ENCODE measurements at places on chromosomes 11 and 22.

GRCh38 chr11:124865181-124865901, at the start of gene ROBO3:
Gene ROBO3, plus strand, starts transcription at chr11:124865432. Its CDS starts 146 bp downstream, at chr11:124865578.
- no peak for DNase-seq

DNA sequence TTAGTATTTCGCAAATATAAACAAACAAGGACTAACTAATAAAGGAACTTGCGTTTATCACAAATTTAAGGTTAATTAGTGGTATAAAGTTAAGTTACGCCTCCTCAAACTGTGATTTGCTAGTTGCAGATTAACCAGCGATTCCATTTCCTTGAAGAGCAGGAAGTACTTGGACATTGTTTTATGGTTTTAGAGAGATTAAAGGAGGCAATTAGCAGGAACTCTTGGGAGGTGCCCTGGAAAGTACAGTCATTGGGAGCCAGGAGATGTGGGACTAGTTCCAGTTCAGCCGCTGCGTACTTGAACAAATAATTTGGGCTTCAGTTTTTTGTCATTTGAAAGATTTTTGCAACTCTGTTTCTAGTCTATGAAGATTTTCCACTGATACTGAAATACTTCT, 3.3 kb downstream of the FAM118B start:
- no peak for DNase-seq

DNA sequence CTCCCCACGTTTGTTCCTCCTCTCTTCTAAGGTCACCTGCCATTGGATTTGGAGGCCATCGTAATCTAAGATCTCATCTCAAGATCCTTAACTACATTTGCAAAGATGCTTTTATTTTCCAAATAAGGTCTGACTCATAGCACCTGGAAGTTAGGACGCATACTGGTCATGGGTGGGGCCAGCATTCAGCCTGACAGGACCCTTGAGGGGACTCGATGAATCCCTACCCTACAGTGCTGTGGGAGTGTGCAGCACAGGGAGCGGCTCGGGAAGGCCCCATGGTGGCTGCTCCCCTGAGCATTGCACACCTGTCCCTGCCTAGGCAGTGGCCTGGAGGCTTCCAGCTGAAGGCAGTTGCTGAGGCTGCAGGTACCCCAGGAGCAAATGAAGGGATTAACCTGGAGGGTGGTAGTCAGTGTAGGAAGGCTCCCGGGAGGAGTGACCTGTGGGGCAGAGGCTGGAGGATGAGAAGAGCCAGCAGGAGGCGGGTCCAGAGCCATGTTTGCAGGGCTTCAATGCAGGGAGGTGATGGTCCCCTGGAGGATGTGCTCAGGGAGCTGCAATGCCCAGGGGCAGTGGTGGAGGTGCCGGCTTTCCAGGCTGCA, 362.2 kb downstream of the CTTN start:
- DNase-seq = no peak

DNA sequence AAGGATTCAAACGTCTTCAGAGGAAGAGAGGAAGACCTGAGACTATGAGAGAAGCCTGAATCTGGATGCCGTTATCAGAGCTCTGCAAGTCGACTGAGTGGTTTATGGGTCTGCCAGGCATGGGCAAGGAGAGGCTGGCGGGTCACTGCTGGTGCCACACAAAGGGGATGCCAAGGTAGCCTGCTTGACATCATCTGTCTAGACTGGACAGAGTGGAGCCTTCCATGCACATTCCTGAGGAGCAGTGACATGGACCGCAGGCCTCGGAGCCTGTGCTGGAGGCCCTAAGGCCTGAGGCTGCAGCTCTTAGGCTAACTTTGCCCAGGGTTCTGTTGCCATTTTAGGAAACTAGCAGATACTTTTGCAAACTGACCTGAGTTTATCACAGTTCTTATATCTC, 127.4 kb downstream of the WT1 start:
- DNase-seq = no peak

DNA sequence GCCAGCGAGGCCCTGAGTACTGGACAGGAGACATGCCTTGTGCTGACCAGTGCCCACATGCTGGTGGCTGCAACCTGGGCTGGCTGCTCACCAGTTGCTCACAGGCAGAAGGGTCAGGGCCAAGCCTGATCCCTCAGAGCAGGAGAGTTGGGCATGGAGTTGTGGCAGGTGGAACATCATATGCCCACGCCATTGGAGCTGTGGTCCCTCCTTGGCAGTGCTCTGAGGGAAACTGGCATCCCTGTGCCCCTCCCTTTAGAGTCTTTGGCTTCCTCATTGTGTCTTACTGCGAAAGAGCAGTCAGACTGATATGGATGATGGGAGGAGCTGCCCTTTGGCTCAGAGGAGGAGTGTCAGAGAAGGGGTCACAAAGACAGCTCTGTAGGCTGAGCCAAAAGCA, 3.1 kb upstream of the MYEOV start:
- no peak for DNase-seq

GRCh38 chr22:36136475-36136874, 24.1 kb downstream of the APOL3 start:
- DNase-seq = no peak

- DNase-seq = no peak
Measured at GRCh38 chr11:36241497-36241896, 47.7 kb downstream of the COMMD9 start.

DNA sequence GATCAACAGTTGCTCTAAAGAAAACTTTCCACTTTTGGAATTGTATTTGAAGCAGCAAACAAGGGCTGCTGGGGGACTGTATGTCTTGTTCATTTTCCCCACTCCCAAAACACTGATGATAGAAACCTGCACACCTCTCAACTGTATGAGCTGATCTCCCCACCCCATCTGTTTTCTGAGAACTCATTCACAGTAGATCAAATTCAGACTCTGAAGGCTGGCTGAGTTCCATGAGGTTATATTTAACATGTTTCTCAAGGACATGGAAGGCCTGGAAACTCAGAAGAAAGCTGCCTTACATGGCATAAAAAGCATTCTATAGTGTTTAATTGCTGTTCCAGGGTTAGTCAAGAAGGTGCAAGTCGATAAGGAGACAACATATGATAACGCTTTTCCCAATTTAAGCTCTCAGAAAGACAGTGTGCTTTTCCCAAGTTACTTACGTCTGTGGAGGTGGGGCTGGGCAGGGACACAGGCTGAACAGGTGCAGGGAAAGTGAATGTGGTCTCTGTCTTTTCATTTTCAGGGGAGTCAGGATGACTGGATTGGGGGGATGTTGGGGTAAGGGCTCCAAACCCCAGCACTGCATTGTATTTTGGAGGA, 23.0 kb downstream of the LARGE2 start:
- no peak for DNase-seq

- DNase-seq = no peak
Measured at GRCh38 chr22:17788528-17789378, 14.5 kb upstream of the BID start.

GRCh38 chr11:121134741-121135312, 33.8 kb downstream of the TECTA start:
- DNase-seq = no peak

GRCh38 chr11:106276126-106276525, 198.7 kb downstream of the AASDHPPT start:
- DNase-seq = no peak

GRCh38 chr11:69296890-69297786, 3.2 kb downstream of the MYEOV start:
- DNase-seq = peak; percentile 100

- DNase-seq = no peak
Measured at GRCh38 chr11:113839842-113840241, 35.5 kb downstream of the USP28 start.

- no peak for DNase-seq
Measured at GRCh38 chr11:65766535-65766934, 14.2 kb downstream of the AP5B1 start.

DNA sequence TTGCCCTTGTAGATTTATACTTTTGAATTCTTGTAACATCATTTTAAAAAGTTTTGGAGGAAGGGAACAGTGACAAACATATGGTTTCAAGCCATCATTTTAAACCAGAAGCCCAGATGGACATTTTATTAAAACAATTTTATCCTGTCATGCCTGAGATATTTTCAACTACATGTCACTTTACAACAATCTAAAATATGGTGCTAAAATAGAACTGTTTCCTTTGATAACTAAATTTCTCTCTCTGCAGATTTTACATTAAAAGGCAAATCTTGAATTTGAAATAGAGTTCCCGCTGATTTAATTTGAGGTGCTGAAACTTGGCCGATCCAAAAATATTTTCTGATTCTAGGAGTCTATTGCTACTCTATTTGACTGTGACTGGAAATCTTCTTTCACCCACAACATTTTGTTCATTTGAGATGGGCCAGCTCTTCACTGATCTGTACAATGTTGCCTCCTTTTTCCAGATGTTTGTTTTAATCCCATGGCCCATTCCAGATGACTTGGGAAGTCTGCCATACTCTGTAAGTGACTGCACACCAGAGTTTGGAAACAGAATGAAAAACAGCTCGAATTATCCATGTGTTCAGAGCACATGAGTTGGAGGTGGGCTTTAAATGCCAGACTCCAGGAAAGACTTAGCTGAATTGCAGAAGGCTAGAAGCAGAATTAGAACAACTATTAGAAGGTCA, 402.5 kb downstream of the TMEM135 start:
- no peak for DNase-seq
